Stimulated activated CD4-positive, alpha-beta T cell treated with anti-CD3 and anti-CD28 coated beads, Interleukin-12 subunit alpha, Interleukin-12 subunit beta, amount 100 ng/mL, for 24 hours (primary cell): ENCODE measurements at places on chromosomes 6 and 20.

GRCh38 chr6:145075425-145075824 is 659.9 kb downstream of the EPM2A start:
- DNase-seq: no peak

DNA sequence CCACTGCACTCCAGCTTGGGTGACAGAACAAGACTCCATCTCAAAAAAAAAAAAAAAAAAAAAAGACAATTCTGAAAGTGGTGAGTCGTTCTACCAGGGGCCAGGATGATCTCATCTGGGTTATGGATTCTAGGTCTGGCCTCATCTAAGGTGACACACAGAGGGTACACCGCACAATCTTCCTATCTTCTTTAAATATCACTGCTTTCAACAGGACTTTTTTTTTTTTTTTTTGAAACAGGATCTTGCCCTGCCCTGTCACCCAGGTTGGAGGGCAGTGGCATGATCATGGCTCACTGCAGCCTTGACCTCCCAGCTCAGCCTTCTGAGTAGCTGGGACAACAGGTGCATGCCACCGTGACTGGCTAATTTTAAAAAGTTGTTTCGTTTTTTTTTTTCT is 67.7 kb downstream of the SLC16A10 start:
- DNase-seq: peak; percentile 1

DNA sequence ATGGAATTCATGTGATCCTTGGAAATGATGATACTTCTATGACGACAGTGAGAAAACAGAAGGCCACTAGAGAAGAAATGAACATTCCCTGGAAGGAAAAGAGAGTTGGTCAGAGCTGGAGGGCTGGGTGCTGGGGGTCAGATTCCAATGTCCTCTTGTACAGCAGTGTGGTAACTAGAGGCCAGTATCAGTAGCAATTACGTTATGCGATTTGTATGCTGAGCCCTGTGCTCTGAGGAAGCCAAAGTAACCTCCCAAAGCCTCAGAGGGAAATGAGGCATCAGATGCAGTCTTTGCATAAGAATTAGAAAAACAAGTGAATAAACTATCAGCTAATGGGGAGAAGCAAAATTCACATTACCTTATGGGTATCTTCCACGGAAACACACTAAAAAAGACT is 65.5 kb upstream of the SLC4A11 start:
- no peak for DNase-seq

GRCh38 chr20:44601801-44602204 is 19.4 kb downstream of the PKIG start:
- DNase-seq: no peak

GRCh38 chr6:167980911-167981580 is 16.4 kb upstream of the KIF25 start:
- no peak for DNase-seq

DNA sequence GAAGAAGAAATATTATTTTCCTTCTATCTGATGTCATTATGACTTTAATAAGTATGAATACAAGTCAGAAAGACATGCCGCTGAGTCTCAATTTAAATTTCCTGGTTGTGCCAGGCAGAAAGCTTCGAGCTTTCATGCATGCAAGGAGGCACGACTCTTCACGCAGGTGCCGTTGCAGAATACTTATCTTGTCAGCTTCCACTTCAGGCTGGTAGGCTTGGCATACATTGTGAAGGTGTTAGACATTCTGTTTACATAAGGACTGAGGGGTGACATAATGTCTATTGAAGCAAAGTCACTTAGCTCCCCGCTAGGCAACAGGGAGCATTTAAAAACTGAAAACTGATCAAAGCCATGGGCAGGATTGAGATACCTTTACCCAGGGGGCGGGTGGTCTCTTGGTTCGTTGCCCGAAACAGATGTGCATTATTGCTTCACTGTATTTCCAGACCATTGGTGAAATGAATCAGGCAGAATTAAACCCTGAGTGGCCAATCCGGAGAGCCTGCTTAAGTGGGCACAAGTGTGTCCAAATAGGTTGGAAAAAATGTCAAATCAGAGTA is 16.4 kb downstream of the BMP6 start:
- DNase-seq: no peak

GRCh38 chr6:44670146-44670545 is 282.6 kb downstream of the CDC5L start:
- DNase-seq: no peak

- no peak for DNase-seq
Observed at GRCh38 chr6:25697537-25698340, 45.7 kb downstream of the SCGN start.

- DNase-seq: no peak
Observed at GRCh38 chr20:47921408-47921807, 136.1 kb upstream of the SULF2 start.

DNA sequence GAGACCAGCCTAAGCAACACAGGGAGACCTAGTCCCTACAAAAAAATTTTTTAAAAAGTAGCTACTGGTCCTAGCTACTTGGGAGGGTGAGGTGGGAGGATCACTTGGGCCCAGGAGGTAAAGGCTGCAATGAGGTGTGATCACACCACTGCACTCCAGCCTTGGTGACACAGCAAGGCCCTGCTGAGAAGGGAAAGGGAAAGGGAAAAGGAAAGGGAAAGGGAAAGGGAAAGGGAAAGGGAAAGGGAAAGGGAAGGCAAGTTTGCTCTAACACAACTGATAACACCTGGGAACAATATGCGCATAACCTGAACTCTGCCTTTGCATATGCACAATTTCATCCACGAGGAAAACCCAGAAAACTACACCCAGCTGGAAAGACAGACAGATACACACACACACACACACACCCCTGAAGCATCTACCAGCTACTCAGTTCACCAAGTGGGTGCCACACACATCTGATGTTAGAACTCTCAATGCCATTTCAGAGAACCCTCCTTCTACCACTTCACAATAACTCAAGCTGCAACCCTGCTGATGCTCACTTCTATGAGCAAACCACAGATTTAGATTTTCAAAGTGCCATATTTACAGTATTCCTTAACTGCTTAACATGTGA is 19.1 kb downstream of the B4GALT5 start:
- no peak for DNase-seq

DNA sequence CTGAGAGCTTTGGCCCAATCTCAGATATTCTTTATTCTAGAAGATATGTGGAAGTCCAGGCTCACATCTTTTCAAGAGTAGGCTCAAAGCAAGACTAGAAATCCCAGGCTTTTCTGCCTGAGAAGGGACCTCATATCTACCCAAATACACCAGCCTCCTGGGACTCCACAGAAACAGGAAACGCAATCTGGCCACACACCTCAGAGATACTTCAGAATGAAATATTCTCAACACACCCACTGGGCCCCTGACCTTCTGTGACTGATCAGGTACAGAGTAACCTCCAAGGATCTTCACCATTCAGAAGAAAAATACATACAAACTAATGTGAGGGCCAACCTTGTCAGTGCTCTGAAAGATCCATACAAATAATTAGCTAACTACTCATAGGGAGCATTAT is 183.2 kb downstream of the HIVEP2 start:
- no peak for DNase-seq

DNA sequence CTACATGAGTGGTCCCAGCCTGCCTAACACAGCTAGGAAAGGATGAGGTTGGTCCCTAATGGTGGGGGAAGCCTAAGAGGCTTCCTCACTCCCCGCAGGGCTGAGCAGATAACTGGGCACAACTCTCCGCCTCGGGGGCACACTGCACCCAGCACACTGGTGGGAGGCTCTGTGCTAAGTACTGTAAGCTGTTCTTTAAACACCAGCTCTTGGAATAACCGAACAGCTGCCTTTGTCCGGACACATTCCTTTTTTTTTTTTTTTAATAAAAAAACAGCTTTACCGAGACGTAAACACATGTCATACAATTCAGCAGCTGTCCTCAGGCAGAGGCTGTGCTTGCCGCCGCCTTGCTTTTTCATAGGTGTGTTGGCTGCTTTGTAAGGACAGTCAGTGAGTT is 6.9 kb downstream of the PSMG4 start:
- no peak for DNase-seq

GRCh38 chr6:99790679-99791078 is 184.0 kb downstream of the PRDM13 start:
- no peak for DNase-seq

- no peak for DNase-seq
Observed at GRCh38 chr6:48200869-48201390, 89.9 kb upstream of the PTCHD4 start.

- DNase-seq: no peak
Observed at GRCh38 chr6:6546318-6547109, 42.0 kb upstream of the LY86 start.

DNA sequence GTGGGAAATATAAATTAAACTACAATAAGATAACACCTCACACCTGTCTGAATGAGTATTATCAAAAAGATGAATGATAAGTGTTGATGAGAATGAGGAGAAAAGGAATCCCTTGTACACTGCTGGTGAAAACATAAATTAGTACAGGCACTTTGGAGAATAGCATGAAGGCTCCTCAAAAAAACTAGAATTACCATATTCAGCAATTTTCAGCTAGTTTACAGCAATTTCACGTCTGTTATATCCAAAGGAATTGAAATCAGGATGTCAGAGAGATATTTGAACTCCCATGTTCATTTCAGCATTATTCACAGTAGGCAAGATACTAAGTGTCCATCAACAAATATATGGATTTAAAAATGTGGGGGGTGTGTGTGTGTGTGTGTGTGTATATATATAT is 292.6 kb downstream of the CLVS2 start:
- no peak for DNase-seq

- DNase-seq: no peak
Observed at GRCh38 chr20:45358282-45359068, 4.5 kb upstream of the SYS1 start.

- DNase-seq: no peak
Observed at GRCh38 chr6:123507582-123507981, 129.2 kb downstream of the TRDN start.

DNA sequence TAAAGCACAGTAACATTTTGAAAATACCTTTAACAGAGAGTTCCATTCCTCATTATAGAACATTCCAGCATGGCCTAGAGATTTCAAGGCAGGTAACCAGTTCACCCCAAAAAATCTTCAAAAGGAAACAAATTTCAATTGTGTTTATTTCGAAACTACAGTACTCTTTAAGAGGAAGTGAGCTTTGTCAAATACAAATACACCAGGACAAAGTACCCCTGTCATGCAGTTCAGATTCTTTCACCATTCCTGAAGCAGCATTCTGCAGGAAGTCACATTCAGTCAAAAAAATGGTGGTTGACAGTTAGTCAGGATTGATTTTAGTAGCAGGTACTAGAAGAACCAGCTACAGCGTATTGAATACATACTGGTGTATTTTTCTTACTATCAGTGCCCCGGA is 89.6 kb upstream of the RIN2 start:
- no peak for DNase-seq

DNA sequence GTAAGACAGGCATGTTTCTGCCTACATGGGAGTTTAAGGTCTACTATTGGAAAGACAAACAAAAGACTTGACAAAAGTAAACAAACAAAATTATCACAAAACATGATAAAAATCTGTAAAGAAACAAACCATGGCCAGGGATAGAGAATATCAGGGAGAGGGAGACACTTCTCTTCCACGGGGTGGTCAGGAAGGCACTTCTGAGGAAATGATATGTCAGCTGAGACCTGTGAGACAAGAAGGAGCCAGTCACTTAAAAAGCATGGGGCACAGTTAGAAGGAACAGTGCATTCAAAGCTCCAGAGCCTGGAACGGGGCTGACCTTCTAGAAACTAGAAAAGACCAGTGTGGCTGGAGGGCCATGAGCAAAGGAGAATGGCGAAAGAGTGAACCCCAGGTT is 35.1 kb upstream of the SLC16A10 start:
- no peak for DNase-seq

DNA sequence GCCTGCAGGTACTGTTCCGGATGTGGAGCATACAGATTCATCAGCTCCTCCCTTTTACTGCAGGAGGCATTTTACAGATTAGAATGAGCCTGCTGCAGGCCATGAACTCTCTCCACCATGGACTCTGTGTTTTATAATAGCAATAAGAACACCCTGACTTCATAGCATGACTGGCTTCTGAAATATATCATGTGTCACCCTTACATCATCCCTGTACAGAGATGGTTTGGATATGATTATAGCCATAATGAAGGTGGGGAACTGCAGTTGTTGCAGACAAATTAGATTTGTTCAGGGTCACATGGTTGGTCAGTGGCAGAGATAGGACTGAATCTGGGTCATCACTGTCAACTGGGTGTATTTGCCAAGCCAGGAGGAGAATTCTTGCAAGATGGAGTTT is 100.7 kb downstream of the FOXO3 start:
- no peak for DNase-seq

GRCh38 chr6:33610779-33611732 is 10.1 kb upstream of the ITPR3 start:
- DNase-seq: no peak

DNA sequence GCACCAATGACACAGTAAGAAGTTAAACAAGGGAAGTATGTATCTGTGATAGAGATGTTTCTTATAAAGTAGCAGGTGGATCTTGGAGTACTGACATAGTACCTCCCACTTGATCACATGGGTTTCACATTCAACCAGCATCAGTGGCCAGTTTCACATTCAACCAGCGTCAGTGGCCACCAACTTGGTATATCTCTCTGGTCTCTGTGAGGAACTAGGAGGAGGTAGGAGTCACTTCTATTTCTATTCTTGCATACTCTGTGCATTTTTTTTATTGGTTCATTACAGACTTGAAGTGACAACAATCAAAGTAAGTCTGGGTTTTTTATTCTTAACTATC is 200.3 kb upstream of the SIM1 start:
- DNase-seq: no peak

GRCh38 chr20:38893056-38893564 is 33.1 kb upstream of the FAM83D start:
- DNase-seq: no peak

DNA sequence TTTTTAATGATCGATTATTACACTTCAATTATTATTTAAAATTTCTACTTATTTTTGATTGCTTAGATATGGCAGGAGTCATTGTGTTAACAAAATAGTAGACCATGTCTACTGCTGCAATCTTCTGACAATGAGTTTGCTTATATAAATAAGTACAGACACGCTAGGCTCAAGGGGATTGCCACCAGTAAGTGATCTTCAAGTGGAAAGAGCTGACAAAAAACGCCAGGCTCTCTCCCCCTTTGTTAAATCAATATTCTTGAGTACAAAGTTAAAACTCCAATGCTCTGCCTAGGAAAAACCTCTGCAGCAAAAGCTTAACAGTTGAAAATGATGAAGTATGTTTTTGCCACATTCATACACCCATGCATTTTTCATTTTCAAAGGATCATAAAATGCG is 738.1 kb downstream of the HDGFL1 start:
- DNase-seq: no peak

DNA sequence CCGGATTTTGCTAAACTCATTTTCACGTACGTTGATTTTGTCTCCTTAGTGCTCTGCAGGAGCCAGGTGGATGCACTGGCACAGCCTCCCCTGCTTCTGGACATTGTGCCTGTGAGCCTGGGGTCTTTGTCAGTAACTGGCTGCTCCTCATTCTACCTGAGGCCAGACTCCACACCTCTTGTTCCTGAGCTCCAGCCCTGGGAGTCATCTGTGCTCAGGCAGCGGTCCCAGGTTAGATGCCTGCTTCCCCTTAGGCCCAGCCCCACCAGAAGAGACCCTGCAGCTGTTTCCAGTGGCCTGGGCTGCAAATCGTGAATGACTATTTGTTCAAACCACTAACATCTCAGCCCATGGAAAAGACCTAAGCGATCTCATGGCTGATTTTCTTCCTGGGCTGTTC is 129.1 kb downstream of the ERMARD start:
- DNase-seq: no peak

GRCh38 chr6:35415065-35415891 is 36.9 kb upstream of the FANCE start:
- DNase-seq: no peak

- peak; percentile 36 for DNase-seq
Observed at GRCh38 chr6:111721753-111722154, 116.1 kb upstream of the TRAF3IP2 start.
